ENCODE measurements at places on chromosomes 5 and 9.

GRCh38 chr5:35153375-35153932, 76.8 kb downstream of the PRLR start:
- DNase-seq = no peak

DNA sequence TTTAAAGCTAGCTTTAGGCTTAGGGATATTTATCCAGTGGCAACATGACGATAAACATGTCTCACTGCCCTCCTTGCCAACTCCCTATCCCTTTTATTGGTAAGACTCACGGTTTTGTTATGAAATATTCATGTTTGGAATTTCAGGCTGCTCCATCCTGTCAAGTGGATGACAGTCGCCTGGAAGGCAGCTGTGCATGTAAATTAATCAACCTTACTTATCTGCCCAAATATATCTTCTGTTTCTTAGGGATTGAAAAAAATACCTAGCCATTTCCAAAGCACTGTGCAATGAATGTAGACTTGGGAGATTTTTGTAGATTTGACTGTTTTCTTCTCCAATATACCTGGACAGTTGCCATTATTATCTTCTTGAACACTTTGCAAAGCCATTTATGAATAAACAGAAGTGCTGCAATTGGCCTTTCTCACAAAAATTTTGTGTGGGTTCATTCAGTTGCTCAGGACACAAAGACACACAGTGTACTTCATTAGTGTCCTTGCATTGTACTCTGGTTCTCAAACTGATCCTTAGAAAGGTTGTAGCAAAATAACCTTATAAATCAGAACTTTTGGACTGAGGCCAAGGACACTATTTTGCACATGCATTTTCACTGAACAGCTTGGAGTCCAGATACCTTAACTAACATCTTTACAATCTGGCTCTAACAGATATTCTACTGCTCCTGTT, 889.4 kb upstream of the SEMA6A start:
- no peak for DNase-seq

DNA sequence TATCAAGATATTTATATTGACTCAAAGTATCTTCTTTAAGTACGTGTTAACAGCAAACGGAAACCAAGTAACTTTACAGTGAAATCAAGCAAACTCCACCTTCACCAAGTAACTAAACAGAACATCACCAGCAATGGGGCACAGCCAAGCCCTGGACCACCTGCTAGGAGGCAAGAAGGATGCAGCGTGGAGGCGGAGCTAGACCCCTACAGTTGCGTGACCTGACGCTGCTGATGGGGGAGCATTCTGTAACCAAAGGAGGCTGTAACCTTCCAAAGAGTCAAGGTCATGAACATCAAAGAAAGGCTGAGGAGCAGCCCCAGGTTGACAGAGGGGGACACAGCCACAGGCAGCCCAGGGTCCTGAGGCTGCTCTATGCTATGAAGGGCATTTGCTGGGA, 6.1 kb downstream of the VAV2 start:
- DNase-seq = no peak

DNA sequence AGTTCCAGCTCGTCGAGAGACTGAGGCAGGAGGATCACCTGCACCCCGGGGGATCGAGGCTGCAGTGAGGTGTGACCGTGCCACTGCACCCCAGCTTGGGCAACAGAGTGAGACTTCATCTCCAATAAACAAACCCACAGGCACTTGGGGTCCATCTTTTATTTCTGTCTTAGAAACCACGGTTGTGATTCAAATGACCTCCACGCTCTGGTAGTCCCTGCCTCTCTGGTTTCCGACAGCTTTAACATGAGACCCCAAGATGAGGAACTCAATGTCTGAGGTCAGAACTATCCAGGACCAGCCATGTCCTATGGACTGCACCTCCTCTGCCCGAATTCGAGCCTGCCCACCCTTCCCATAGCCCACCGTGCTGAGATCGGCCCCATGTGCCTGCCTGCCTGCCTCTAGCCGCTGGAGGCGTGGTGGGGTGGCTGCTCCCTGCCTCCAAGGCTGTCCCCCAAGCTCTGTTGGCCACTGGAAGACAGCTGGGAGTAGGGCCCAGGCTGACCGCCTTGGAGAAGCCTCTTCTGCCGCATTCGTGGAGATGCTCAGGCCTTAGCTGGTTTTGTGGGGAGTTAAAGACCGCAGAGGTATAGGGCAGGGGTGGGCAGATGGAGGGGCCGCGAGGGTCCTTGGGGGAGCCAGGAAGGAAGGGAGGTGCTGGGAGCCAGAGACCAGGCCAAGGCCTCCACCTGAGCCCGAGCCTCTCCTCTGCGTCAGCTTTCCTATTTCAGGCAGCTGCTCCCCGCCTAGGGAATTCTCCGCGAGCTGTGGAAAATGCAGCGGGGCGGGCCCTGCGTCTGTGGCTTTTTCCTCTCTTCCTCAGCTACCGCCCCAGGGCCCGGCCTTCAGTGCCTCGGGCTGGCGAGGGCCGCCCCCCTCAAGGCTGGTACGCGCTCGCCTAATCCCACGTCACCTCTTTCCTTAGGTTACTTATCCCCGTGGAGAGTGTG, 6.9 kb upstream of the WDR5 start:
- DNase-seq = no peak

GRCh38 chr5:117475919-117476318, 901.3 kb upstream of the SEMA6A start:
- no peak for DNase-seq

- DNase-seq = no peak
Measured at GRCh38 chr5:147997486-147997885, 66.3 kb upstream of the SPINK5 start.

- DNase-seq = no peak
Measured at GRCh38 chr5:2020730-2021129, 138.0 kb upstream of the IRX4 start.

- DNase-seq = no peak
Measured at GRCh38 chr5:38433160-38433861, 123.1 kb downstream of the LIFR start.

DNA sequence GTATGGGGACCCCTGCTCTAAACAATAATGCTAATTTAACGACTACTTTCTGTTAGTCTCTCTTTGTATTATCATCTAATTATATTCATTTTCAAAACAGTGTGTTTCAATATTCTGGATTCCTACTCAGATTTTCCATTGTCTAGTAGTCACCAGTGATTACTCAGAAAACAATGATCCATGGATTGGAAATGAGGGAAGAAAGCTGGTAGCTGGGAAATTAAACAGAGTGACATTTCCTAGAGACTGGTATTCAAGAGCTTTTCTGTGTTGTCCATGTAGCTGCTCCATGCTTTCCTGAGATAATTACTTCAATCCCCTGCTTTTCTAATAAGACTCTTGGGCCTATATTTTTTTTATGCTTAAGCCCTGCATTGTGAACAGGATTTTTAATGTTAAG, 1862.1 kb upstream of the C9orf72 start:
- no peak for DNase-seq

DNA sequence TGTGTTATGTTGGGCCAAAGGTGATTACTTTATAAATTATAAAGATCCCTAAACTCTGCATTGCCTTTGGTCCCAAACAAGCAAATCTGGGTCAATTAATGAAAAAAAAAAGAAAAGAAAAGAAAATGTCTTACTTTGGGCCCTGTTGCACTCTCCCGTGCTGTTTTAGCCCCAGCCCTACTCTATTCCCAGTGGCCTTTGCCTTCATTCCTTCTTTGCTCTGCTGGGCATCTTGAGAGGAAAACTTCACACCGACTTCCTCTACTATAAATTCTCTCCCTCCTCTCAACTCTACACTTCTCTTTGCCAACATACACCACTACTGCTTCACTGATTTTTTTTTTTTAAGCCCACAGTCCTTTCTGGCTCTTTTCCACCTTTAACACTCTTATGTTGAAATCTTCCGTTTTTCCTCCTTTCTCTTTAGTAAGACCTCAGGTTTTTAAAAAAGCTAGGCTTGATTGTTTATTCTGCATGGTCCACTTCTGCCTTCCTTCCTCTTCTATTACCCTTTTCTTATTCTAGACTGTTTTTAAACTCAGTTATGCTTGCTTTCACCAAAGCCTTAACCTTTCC, 4.5 kb upstream of the MSMP start:
- no peak for DNase-seq

- peak; percentile 21 for DNase-seq
Measured at GRCh38 chr9:128094166-128094949, 26.3 kb downstream of the SLC25A25 start.

DNA sequence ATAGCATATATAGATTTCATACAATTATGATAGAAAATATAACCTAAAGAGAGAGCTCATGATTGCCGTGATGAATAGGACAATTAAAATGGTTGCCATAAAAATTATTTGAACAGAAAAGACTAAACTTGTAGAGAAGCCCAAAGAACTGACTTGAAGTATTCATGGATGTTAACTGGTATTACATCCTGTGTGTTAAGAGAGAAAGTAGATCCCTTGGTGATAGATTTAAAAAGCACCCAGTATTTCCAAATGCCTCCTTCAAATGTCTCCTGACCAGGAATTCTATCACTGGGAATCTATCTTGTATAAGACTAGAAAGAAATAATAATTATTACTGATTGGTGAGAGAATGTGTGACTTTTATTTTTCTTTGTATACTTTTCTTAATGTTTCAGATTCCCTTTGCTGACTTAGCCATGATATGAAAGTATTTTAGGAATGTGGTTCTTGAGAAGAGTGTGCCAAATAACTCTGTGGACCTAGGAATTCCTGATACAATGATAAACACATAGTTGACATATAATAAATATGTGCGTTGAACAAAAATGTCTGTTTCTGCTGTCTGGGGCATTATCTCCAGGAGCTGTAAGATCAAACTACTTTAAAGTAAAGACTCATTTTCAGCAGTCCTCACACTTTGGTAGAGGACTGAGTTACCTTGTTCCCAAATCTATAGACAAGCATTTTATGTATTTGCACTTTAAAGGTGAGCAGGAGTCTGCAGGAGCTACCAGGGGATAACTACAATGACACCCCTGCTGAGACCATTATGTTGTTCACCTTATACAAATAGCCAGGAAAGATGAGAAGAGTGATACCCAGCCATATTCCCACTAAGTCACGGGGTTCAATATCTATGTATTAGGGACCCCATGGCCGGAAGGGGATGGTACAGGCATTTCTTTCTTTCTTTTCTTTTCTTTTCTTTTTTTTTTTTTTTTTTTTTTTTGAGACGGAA, 211.1 kb upstream of the TLE4 start:
- no peak for DNase-seq

DNA sequence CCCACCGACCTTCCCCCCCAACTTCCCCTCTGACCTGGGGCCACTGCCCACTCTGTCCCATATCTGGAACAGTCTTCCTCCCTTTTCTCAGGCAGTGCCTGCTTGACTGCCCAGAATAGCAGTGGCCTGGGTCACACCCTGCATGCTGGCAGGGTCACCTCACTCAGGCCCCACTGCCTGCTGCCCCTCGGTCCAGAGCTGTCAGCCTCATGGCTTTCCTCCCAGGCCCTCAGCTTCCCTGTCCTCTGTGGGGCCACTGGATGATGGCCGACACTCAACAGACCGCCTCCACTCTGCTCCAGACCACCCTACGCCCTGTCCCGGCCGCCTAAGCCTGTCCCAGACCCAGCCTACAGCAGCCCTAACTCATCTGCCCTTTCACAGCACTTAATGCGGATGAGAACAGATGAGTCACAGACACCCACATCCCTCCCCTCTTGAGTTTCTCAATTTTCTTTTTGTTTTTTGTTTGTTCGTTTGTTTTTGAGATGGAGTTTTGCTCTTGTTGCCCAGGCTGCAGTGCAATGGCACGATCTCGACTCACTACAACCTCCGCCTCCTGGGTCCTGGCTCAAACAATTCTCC, 5.9 kb downstream of the PNPLA7 start:
- no peak for DNase-seq

DNA sequence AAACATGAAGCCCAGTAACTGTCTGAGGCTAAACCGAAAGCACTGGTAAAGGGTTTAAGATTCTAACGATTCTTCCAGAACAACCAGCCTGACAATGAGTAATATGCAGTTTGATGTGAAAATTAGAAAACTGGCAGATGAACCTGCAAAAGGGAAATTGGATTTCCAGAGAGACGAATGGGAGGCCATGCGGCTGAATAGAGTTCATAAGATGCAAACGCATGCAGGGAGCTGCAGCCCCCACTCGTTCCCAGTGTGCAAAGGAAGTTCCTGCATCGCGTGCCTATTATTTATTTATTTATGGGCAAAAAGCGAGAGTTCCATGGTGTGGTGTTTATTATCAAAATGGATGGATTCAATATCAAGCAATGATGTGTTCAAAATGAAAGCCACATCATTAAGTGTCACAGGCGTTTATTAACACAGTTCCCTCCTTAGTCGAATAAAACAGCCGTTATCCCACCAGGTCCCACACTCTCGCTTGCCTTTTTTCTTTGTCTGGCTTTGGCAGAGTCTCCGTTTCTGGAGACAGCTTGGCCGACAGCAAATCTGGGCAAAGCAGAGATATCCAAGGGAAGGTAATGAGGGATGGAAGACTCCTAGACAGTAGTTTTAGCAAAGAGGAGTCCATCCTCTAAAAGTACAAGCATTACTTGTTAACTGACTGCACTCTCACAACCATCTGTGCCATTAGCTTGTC, 451.4 kb downstream of the KDM4C start:
- no peak for DNase-seq

Measured in stimulated activated CD4-positive, alpha-beta T cell treated with anti-CD3 and anti-CD28 coated beads, Interleukin-1b, Interleukin-23, amount 100 ng/mL, for 1 hour (primary cell).